ENCODE measurements at places on chromosomes 13 and 19.

DNA sequence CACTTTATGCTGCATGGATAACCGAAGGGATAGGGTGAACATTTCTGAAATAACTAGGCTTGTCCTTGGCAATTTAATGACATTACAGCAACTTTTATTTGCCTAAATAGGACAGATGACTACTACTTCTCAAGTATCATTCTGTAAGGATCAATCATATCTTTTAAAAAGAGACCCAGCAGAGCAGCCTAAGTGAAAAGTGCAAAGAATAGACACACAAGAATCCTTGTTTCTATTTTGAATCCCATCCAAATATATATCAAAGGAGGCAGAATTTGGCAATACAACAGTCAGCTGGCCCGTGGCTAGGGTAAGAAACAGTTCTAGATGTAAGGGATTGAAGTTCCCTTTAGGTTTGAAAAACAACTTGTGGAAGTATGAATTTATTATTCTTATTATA, 6.9 kb downstream of the THSD1 start:
- DNase-seq: no peak

GRCh38 chr19:7078008-7078407, 8.5 kb downstream of the ZNF557 start:
- peak; percentile 26 for DNase-seq

DNA sequence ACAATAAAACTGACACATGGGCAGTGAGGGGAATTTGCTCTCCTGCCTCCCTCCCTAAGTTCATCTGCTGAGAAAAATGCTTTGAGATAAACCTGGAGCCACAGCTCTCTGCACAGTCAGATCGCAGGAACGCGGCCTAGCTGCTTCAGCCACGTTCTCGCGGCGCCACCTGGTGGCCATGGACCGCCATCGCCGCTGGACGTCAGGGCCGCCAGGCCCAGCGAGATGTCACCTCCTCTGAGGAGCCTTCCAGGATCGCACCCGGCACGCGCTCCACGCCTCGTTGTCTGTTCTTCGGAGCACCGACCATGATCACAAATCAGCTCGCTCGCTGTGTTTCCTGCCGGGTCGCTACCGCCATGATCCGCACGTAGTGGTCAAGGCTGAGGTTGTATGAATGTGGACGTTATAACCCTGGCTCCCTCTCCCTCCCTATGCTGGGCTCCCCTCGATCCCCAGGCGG, 20.6 kb upstream of the USP29 start:
- no peak for DNase-seq

DNA sequence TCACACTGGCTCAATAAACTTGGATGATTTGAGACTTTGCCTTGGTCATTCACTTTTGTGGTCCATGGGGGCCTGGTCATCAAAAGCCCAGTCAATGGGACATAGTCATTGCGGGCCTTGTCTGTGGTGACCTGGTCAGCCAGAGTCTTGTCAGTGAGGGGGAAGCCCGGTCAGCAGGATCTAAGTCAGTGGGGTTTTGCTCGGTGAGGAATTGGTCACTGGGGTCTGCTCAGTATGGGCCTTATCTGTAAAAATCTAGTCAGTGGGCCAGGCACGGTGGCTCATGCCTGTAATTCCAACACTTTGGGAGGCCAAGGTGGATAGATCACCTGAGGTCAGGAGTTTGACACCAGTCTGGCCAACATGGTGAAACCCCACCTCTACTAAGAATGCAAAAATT, 63.7 kb upstream of the TPM4 start:
- no peak for DNase-seq

DNA sequence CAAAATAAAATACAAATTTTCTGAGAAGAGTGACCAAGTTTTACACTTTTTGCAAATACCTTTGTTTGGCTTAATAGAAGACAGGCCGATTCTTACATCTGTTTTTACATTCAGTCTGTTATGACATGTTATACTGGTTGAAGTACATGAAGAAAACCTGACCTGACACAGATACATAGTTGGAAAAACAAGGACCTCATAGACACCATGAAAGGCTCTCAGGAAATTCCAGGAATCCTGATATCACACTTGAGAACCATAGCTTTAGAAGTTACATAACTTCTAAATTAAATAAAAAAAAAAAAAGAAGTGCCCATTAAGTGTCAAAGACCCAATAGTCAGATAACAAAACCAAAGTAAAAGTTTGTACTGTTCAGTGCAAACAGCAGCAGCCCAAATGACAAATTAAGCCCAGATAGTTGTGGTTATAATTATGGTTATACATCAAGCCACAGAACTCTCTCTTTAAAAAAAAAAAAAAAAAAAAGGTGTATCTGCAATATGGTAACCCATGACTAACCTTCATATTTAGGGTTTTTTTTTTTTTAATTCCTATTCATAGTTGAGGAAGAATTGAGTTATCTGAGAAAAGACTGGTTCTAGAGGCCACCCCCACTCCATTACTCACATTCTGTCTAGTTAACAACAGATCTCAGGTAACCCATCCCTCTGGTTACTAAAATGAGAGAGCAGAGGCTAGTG, 19.8 kb downstream of the RBM26 start:
- DNase-seq: no peak

DNA sequence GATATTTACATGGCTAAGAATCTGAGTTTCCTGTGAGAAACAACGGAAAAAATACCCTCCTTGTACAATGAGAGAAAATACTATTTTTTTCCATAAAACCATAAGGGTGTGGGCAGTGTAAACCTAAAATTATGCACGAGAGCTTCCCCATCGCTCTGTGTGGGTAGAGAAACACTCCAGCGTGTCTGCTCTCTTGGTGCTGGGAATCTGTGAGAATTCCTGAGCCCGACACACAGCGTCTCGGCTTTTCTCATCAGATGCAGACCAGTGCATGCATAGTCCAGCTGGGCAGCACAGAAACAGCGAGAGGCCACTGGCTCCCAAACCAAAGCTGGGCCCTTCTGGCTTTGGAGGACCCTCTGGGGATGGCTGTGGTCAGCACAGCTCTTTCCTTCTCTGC, 12.0 kb downstream of the PLPP2 start:
- no peak for DNase-seq

- no peak for DNase-seq
Observed at GRCh38 chr19:10782795-10783194, 53.2 kb downstream of the TMED1 start.

- DNase-seq: peak; percentile 92
Observed at GRCh38 chr19:58182577-58182988, 278 bp upstream of the ZNF274 start.

DNA sequence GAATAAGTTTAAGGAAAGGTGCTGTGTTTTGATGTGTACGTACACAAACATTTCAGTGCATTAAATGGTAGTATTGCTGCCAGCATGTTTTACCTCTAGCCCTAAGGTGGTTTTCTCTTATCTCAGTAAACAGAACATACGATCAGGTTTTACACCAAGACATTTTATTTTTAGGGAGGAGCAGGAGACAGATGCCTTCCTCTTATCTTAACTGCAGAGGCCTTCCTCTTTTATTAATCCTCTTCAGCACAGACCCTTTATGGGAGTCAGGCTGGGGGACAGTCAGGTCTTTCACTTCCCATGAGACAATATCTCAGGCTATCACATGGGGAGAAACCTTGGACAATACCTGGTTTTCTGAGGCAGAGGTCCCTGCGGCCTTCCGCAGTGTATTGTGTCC, 14.9 kb upstream of the ZNF611 start:
- DNase-seq: peak; percentile 21

GRCh38 chr19:41879670-41880328, 2.7 kb downstream of the CD79A start:
- DNase-seq: no peak

DNA sequence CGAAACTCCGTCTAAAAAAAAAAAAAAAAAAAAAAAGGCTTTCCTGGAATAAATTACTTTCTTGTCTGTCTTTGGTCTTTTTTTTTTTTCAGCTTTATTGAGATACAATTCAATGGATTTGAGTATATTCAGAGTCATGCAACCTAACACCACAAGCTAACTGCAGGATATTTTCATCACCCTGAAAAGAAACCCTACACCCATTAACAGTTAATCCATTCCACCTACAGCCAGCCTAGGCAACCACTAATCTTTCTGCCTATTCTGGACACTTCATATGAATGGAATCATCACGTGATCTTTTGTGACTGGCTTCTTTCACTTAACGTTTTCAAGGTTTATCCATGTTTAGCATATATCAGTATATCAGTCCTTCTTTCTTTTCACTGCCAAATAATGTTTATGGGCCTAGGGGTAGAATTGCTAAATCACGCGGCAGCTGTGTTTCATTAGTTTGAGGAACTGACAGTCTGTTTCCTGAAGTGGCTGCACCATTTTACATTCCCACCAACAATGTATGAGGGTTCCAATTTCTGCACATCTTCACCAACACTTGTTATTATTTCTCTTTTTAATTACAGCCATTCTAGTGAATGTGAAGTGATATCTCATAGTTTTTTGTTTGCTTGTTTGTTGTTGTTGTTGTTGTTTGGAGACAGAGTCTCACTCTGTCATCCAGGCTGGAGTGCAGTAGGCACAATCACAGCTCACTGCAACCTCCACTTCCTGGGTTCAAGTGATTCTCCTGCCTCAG, 19.9 kb downstream of the LRFN3 start:
- DNase-seq: peak; percentile 78

DNA sequence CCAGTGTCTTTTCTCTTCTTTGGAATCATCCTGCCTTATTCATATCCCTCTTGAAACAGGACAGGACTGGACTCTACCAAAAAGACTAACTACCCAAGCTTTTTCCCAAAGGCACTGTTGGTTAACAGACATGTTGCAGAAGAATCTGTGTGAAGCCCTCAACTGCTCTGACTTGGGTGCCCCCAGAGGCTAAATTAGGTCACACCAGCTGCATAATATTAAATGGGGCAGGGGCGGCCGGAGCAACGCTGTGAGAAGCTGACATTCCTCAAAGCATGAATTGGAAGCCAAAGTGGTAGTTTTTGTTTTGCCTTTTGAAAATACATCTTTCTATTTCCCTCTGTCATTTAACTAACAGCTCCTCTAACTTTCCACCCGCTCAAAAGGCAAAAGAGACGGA, 185.9 kb downstream of the LHFPL6 start:
- DNase-seq: peak; percentile 3

DNA sequence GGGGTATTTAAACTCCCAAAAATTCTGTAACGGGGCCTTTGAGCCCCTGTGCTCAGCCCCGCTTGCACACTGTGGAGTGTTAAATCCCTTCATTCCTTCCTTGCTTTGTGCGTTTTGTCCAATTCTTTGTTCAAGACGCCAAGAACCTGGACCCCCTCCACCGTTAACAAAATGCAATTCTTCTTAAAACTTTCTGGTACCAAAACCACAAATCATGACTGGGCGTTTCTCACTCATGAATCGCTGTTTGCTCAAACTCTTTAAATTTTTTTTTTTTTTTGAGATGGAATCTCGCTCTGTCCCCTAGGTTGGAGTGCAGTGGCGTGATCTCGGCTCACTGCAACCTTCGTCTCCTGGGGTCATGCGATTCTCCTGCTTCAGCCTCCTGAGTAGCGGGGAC, 881 bp downstream of the ZNF20 start:
- DNase-seq: no peak

DNA sequence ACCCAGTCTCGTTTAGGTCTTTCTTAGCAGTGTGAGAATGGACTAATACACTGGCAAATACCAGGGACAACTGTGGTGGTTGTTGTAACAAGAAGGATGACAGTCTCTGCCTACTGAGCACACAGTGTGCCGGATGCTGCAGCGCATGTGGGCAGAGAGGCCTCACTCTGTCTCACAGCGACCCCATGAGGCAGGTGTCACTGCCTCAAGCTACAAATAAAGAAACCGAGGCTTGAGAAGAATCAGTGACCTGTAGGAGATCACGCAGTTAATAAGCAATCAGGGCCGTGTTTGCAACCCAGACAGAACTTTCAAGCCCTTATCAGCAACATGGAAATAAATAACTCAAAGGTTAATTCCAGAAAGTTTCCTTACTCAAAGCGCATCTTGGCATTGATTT, 40.5 kb upstream of the GAS6 start:
- DNase-seq: no peak

DNA sequence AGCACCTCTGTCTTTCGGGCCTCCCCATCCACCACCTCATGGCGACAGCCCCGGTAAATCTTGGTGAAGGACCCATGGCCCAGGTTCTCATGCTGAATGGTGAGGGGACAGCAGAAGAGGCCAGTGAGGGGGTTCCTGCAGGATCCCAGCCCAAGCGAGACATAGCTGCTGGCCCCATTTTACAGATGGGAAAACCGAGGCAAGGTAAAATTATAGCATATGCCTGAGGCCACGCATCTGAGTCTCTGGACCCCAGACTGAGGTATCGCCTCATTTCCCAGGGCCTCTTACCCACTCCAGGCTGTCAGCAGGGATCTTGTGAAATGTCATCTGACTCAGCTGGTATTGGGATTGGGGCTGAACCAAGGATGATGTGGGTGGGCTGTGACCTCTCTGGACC, 9.8 kb downstream of the JAK3 start:
- no peak for DNase-seq

DNA sequence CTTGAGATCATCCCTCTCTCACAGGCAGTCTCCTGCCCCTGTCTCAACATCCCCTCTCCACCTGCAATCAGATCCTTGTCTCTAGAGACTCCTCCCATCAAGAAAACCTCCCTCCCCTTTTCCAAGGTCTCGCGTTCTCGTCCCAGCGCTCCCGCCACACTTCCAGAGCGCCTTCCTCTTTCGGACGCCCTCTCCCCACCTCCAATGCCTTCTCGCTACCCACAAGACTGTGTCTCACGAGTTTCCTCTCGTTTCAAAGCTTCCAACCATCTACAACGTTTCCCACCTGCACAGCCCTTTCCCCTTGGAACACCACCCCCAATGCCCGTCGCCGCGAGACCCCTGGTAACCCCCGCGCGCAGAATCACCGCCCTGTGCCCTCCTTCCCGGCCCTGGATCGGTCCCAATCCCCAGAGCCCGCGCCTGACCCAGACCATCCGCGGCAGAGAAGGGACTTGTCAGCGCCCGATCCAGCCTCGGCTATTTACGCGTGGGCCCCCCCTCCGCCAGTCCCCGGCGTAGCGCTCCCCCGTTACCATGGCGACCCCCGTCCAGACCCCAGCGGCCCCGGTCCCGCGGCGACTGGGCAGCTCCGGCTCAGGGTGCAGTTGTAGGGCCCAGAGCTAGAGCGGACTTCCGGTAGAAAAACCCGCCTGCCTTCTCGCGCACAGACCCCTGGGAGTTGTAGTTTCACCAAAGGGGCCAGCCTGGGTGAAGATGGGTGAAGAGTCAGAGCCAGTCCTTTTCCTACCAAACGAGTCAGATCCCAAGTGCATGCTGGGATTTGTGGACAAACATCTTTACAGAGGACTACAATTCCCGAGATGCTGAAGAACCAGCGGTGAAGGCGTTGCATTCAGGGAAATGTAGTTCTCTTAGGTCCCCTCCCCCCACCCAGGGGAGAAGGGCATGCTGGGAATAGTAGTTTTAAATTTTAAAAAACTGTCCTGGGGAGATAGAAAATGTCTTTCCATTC, at the start of gene AP2S1:
AP2S1 (minus strand) TSS at position 619 of the 976 bp plus-strand sequence; CDS start at position 539, 80 bp downstream.
- DNase-seq: peak; percentile 100

- no peak for DNase-seq
Observed at GRCh38 chr13:102902789-102903347, 57.0 kb downstream of the ERCC5 start.

DNA sequence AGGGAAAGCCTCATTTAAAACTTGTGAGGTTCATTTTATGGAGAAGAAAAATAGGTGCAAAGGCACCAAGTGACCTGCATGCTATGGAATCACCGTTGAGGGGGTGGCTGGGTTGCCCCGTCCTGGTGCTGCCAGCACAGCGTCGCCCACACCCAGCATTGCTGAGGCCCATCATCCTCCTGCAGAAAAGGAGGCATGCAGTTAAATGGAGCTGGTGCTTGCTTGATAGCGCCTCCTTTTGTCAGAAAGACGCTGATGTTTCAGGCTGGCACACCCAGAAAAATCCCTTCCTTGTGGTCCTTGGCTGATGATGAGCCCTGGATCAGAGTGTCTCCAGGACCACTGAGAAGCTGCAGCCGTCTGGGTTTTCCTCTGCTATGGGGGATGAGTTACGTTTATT, 36.9 kb downstream of the DHRS12 start:
- no peak for DNase-seq

GRCh38 chr13:23716401-23716800, 146.2 kb downstream of the TNFRSF19 start:
- no peak for DNase-seq
